ENCODE measurements at places on chromosomes 16 and 17.
A peak's percentile ranks its signal among the peaks of the same experiment; 100 is the strongest.

DNA sequence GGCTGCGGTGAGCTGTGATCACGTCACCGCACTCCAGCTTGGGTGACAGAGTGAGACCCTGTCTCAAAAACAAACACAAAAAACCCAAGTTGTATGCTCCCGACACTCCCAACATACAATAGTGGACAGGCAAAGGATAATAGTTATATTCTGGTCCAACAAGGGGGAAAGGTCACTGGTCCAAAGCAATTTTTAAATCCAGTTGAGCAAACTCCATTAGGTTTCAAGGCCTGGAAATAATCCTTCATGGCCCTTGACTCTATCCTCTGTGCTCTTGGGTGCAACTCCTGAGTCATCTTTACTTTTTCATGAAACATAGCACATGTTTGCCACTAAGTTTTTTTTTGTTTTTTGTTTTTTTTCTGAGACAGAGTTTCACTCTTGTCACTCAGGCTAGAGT is 50.3 kb upstream of the PHOSPHO1 start:
- DNase-seq: no peak

GRCh38 chr17:45042346-45043120 is 8.9 kb downstream of the DCAKD start:
- no peak for DNase-seq

- peak; percentile 98 for DNase-seq
These were observed 24.2 kb downstream of the FAM117A start for GRCh38 chr17:49739641-49740271.

DNA sequence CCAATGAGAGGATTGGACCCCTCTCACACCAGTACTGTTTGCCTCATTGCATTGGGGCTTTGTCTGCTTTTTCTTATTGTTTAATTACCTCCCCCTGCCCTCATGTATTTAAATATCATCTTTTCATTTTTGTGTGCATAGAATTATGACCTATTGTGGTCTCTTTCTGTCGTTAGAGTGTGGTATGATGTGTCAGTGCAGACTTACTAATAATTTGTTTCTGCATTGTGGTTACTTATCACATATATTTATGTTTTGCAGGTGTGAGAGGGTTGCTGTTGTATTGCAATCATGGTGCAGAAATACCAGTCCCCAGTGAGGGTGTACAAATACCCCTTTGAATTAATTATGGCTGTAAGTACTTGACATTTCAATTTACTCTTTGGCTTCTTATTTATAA is 2.5 kb downstream of the SEC14L1 start:
- no peak for DNase-seq

GRCh38 chr17:40854175-40854814 is 12.7 kb downstream of the KRT12 start:
- DNase-seq: no peak

DNA sequence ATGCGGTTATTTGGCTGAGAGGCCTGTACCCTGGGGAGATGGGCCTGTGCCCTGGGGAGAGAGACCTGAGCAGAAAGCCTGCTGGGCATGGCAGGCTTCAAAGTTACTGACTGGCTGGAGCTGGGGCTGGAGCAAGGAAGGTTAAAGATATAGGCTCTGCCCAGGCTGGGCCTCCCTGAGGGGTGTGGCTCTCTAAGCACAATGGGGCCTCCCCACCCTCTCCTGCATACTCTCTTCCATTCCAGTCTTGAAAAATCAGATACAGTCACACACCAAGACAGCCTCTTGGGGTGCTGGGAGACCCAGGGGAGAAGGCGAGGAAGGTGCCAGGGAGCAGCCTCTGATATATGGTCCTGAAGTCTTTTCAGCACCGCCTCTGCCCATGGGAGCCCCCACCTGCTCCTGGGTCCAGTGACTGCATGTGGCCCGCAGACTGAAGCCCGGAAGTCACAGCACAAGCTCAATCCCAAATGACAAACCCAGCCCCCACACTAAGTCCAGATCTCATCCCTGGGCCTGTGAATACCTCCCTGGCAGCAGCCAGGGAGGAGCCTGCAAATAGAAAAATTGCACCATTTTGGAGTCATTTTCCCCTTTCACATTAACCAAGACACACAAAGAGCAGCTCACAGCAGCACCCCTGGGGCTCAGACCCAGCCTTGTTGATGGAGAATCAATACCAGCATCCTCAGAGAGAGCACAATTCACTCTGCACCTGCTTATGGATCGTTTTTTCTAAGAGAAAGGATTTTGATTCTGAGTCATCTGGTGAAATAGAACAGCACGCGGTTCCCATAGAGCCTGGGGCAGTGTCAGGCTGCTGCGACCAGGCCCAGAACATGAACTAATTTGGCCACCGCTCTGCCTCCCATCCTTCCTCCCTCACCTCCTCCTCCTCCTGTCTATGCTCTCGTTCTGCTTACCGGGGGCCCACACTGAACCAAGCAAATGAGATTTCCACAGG is 25.6 kb upstream of the CACNG1 start:
- no peak for DNase-seq

DNA sequence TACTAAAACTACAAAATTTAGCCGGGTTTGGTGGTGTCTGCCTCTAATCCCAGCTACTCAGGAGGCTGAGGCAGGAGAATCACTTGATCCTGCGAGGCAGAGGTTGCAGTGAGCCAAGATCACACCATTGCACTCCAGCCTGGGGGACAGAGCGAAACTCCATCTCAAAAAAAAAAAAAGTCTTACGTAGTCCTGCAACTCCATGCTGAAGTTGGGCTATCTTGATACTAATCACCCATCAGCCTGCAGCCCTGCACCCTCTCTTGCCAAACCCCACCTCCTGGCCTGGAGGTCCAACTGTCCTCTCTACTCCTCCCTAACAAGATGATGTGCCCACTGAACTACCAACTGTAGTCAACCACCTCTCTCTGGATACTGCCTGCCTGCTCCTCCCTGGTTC is 4.8 kb downstream of the TMEM170A start:
- no peak for DNase-seq

DNA sequence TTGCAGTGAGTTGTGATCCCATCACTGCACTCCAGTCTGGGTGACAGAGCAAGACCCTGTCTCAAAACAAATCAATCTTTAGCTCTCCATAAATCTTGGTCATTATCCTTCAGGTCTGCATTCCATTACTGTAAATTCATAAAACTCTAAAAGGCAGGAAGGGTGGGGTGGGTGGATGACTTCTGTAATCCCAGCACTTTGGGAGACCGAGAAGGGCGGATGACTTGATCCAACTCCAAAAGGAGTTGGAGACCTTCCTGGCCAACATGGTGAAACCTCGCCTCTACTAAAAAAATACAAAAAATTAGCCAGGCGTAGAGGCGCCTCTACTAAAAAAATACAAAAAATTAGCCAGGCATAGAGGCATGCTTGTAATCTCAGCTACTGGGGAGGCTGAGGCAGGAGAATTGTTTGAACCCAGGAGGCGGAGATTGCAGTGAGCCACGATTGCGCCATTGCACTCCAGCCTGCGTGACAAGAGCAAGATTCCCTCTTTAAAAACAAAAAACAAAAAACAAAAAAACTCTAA is 2.2 kb upstream of the UBE2Z start:
- DNase-seq: no peak

DNA sequence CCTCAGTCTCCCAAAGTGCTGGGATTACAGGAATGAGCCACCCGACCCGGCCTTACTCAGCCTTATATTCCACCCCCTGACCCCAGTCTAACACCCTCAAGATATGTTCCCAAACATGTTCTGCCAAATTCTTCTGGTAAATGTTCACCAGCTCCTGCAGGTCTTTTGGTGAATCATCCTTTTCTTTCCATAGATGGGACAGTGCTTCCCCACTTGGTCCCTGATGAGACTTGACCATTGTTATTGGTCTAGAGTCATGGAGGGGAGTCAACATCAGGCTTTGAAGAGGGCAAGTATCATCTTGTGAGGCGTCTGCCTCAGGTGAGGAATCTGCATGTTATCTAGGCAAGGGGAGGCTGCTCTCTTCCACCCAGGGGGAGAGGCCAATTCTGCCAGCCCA is 10.4 kb upstream of the RUNDC3A start:
- DNase-seq: no peak

- no peak for DNase-seq
These were observed 194.5 kb upstream of the CDH13 start for GRCh38 chr16:82432261-82432660.

DNA sequence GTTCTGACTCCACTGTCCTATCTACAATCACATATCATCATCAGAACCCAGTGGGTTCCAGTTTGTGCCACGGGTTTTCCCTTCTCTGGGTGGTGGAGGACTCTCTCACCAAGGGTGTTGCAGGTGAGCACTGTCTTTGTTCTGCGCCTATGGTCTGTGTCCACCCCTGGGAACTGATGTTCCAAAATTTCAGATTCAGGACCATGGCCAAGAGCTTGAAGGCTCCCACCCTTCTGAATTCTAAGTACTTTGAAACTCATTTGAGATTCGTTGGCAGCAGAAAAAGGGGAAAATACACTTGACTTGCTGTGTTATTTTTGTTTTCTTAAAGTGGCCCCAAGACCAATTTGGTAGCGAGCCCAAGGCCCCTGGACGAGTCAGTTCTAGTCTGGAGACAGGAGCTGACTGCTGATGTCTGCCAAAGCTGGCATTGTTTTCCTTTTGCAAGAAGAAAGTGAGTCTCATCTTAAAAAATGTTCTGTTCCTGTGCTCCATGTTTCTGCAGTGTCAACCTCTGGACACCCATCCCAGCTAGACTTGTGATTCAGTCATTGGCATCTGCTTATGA is 310.9 kb downstream of the HAPSTR1 start:
- DNase-seq: no peak

- no peak for DNase-seq
These were observed 688 bp upstream of the ITGB3 start for GRCh38 chr17:47252766-47253512.

GRCh38 chr17:58484600-58484999 is 3.6 kb downstream of the HSF5 start:
- DNase-seq: no peak

GRCh38 chr17:2064147-2064489 is 9.2 kb downstream of the HIC1 start:
- DNase-seq: no peak

DNA sequence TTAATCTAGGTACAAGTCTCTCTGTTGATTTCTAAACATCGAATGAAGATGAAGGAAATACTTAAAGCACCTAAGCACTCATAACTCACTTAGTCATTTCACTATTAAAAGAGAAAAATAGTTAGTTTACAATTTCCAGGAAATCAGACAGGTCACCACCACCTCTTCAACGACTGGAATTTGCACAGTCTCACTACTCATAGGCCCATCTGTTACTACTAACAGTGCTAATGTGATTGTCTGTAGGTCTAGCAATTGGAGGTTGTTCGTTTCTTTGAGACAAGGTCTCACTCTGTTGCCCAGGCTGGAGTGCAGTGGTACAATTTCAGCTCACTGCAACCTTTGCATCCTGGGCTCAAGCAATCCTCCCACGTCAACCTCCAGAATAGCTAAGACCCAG is 444.6 kb downstream of the MAF start:
- no peak for DNase-seq

GRCh38 chr16:11046382-11046931 is 102.1 kb downstream of the CLEC16A start:
- DNase-seq: no peak

DNA sequence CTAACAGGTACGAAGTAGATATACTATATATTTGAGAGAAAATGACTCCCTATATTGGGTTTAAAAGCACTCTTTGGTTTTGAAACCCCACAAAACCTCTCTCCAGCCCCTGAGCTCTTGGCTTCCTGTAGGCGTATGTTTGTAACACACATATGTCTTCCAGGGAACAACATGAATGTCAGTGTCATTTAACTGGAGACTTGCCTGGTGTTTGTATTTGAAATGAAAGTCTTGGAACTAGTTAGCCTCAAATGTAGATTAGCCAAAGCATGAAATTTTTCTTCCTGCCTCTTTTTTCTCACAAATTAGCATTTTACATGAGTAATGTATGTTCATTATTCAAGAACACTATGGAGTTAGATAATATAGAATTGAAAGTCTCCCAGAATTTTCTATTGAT is 411.8 kb upstream of the ASIC2 start:
- no peak for DNase-seq

DNA sequence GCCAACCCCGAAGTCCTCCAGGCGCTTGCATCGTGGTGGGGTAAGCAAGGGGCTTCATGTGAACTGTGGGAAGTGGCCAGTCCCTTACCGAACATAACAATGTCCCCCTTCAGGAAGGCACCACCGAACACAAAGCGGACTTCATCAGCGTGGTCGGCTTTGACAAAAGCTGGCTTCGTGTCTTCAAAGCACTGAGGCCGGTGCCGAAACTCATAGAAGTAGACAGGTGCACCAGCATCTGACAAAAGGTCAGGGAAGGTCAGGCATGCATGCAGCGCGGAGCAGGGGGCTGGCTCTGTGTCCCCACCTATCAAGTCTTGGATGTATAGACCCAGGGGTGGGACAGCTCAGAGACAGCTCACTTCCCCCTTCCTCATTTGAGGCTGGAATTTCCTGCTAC is 16.6 kb upstream of the CES1 start:
- no peak for DNase-seq

GRCh38 chr16:56938664-56939513 is 6.9 kb downstream of the HERPUD1 start:
- DNase-seq: peak; percentile 42

DNA sequence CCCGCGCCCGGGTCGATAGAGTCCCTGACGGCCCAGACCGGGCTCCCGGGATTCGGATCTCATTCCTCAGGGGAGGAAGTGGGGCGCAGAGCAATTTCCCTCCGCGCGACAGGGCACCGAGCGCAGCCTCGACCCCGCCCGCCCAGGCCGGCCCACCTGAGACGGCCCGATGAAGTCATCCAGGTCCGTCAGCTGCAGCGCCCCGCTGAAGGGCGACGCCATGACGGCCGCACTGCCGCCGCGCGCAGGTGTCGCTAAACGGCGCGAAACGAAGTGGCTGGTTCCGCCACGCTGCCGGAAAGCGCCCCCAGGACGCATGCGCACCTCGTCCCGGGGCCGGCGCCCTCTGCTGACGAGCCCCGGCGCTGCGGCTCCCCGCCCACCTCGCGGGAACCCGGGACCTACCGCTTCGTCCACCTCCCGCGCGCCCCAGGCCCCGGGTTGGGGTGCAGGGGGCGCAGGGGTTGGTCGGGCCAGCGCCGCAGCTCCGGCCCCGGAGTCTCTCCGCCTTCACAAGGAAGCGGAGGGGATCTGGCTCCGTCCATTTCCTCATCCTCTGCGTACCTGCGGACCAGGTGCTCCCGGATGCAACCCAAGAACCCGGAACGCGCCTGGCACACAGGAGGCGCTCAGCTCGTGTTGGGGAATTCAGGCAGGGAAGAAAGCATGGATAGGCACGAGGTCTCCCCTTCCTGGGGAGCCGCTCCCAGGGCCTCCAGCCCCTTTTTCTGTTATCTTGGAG is at the start of gene CIAO3:
Gene CIAO3, minus strand, starts transcription at position 234 of the 742 bp plus-strand sequence. Its CDS starts 12 bp downstream, at position 222.
- DNase-seq: peak; percentile 83

- no peak for DNase-seq
These were observed 5.7 kb upstream of the MILR1 start for GRCh38 chr17:64443086-64443760.

GRCh38 chr16:47320546-47321310 is 140.1 kb downstream of the ITFG1 start:
- no peak for DNase-seq

DNA sequence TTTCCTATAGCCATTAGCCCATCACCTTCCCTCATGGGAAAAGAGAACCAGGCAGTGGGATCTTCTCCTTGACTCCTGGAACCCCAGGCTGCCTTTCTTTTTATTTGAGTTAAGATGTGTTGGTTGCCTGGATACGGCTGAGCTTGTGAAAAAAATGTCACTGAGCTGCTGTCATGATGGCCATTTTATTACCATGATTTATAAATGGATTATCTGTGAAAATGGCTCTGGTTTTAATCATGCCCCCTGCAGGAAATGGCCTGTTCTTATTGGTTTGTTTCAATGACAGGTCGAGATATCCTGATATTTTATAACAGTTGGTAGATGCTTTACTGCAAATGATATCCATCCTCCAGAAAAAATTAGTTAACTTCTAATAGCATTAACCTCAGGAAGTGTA is 640.4 kb downstream of the CDH11 start:
- no peak for DNase-seq
